ENCODE measurements at places on chromosomes 1 and 21.

GRCh38 chr1:115530407-115530806 is 111.4 kb upstream of the VANGL1 start:
- no peak for DNase-seq

DNA sequence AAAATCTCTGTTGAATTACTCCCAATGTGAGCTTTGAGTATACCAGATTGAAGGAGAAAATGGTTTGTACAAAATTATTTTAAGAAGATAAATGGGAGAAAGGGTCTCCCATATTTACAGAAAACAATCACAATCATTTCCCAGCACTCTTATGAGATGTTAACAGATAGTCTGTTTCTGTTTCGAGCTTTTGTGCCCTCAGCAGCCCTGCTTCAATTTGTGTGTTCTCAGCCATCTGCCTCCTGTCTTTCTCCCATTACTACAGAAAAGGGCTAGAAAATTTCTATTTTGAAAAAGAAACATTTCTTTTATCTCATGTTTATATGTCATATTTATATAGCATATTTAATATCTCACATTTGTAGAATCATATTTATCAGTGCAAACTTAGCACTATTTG is 498.4 kb downstream of the TTLL7 start:
- no peak for DNase-seq

GRCh38 chr1:52834798-52835197 is 7.8 kb upstream of the ZYG11A start:
- no peak for DNase-seq

GRCh38 chr1:97238816-97239215 is 517.2 kb downstream of the PTBP2 start:
- no peak for DNase-seq

DNA sequence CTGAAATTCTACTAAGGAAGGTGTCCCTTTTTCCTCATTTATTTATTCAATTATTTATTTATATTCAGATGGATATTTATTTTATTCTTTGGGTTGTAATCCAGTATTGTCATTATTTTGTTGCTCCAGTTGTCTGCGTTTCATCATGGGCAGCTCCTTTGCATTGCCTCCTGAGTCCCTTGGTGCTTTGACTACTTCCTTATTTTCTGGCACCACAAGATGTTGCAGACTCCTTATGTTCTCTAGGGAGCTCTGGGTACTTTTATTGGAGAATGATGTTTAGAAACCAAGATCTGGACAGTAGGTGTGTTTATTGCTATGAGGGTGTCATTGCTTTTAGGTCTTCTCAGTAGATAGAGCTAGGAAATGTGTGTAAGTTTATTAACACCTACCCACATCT is 59.9 kb upstream of the ERRFI1 start:
- DNase-seq: peak; percentile 50

GRCh38 chr1:65896721-65897120 is 104.0 kb downstream of the PDE4B start:
- no peak for DNase-seq

DNA sequence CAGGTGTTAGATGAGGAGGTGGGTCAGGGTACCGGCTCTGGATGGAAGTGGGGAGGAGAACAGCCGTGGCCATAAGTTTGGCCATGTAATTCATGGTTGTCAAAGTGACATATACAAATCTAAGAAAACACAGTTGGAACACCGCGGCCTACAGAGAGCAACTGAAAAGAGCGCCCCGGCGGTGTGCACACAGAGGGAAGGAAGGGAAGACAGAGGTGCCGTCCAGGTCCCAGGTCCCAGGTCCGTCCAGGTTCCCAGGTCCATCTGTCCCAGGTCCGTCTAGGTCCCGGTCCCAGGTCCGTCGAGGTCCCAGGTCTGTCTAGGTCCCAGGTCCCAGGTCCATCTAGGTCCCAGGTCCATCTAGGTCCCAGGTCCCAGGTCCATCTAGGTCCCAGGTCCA is 4.5 kb upstream of the MRPL20 start:
- DNase-seq: no peak

Data from suppressor macrophage treated with lipopolysaccharide for 4 hours (primary cell).